Central memory CD8-positive, alpha-beta T cell (primary cell): ENCODE measurements at places on chromosomes 1 and 21.

GRCh38 chr1:50419907-50420677 is 3.2 kb downstream of the DMRTA2 start:
- DNase-seq, result no peak

- no peak for DNase-seq
Measured at GRCh38 chr21:23740463-23740862, 1866.8 kb downstream of the MRPL39 start.

DNA sequence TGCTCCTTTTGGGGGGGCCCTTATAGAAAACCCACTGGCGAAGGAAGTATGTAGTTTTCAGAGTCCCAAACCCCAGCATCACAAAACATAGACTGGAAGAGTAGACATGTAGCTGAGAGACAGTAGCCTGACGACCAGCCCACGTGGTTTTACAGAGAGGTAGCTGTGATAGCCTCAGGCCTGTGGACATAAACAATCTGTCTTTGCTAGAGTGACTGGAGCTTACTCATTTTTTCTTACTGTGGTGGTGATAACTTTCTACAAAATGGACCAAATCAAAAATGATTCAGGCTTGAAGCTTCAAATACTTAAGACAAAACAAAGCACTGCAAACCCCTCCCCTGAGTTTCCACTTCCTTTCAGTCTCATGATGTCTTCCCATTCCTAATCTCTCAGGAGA is 497.0 kb downstream of the RWDD3 start:
- no peak for DNase-seq

DNA sequence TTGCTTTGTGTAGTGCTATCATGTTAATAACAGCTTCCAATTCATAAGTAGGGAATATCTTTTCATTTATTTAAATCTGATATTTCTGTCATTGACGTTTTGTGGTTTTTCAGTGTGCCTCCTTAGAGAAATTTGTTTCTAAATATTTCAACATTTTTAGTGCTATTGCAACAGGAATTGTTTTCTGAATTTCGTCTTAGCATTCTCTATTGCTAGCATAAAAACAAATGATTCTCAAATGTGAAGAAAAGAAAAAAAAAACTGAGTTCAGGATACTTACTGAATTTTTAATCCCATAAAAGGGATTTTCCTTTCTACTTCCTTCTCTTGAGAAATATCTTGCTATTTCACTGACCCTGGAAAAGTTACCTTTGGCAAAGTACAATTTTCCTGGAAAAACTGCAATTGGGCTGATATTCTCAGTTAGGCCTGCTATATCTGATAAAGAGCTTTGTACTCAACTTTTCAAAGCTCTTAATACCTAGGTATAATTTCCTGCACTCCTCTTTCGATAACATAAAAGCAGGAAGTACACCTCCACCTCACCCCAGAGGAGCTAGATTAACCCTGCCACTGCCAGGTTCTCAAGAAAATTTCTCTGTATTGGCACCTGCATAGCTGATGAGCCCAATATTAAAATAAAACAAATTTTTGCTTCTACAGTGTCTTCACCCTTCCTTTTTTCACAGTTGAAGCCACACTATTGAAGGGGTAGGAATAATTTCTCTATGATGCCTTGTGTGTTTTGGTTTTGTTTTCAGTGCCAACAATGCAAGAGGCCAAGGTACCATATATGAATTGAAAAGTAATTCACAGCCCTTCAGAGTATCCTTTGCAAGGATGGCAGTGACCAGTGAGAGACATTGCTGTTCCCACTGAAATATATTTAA is 35.6 kb downstream of the PTPN14 start:
- DNase-seq, result no peak
